Hindlimb muscle (tissue), 1 donor: ENCODE measurements at places on chromosomes 1 and 21.

GRCh38 chr1:169682071-169682470 is 29.3 kb downstream of the SELL start:
- no peak for DNase-seq

DNA sequence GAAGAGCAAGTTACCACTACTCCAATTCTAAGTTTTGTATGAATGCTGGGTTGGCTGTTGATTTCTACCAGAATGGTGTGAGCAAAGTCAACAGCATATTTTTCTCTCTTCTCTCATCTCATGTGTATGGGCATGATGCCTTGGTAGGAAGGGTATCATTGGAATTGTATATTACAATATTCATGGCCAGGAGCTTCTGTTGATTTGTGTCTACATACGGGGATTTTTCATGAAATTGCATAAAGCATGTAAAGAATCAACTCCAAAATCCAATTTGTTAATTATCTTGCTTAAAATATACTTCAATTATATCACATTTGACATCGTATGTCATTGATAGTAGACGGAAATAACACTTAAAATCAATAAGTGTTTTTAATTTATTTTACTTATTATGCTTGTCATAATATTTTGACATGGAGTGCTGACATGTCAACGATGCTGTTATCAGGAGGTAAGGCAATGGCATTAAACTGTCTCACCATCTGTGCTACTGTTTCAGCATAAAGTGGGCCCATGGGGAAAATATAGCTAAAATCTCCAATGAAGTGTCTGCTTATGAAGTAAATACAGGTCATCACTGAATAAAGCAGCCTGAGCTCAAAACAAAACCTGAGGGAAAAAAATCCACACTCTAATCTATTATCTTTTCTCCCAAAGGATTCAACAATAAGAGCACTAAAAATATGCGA is 142.2 kb upstream of the NBPF11 start:
- DNase-seq, result no peak

DNA sequence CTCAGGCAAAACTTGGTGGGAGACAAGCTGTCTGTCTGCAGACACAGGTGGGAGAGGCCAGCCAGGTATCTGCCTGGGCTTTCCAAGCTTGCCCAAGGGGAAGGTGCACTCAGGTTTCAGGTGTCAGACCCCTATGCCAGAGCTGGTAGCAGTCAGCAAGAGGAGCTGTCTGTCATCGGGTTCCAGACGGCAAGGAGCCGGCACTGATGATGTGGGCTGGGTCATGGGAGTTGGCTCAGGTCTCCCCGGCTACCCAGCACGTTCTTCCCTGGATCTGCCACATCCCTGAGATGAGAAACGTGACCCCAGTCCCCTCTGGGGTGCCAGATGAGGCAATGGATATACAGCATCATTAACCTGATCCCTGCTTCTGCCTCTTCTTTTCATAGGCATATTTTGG is 23.0 kb downstream of the TMCC2 start:
- DNase-seq, result no peak

GRCh38 chr1:234219711-234220110 is 153.5 kb upstream of the COA6 start:
- DNase-seq, result no peak

- no peak for DNase-seq
Observed at GRCh38 chr1:183841550-183841949, 36.6 kb downstream of the RGL1 start.

- no peak for DNase-seq
Observed at GRCh38 chr1:205054013-205054412, 11.0 kb downstream of the CNTN2 start.

DNA sequence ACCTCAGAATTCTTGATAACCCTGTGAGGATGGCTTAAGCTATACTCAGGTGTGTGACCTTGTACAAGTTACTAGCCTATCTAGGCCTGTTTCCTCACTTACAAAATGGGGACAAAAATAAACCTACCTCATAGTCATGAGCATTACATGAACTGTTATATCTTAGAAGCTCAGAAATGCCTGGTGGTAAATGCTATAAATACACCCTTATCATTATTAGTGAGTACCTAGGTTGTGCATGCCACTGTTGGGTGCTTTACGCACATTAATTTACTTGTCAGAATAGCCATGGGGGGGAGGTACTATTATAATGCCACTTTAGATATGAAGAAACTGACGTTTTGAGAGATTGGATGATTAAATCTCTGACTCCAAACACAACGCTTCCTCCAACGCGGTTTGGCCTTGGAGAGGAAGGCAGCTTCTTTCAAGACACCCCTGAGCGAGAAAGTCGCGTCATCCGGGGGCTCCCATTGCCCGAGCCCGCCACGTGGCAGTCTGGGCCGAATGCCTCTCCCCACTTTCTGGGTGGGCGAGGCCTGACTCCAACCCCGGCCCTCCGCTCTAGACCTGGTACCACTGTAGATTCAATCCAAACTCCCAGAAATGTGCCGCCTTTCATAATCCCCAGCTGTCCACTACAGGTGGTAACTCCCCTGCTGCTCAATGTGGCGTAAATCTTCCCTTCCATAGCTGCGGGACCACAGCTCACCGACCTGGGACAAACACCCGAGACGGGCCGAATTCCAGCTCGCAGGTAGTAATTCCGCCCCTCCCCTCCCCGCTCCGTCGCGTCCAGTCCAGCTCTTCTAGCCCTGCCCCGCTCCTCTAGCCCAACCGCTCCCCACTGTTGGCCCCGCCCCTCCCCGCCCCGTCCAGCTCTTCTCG is 771 bp upstream of the RAD54L start:
- DNase-seq, result no peak

- no peak for DNase-seq
Observed at GRCh38 chr1:193417403-193417802, 231.0 kb upstream of the B3GALT2 start.

- DNase-seq, result no peak
Observed at GRCh38 chr1:157496121-157496526, 56.2 kb downstream of the FCRL5 start.

DNA sequence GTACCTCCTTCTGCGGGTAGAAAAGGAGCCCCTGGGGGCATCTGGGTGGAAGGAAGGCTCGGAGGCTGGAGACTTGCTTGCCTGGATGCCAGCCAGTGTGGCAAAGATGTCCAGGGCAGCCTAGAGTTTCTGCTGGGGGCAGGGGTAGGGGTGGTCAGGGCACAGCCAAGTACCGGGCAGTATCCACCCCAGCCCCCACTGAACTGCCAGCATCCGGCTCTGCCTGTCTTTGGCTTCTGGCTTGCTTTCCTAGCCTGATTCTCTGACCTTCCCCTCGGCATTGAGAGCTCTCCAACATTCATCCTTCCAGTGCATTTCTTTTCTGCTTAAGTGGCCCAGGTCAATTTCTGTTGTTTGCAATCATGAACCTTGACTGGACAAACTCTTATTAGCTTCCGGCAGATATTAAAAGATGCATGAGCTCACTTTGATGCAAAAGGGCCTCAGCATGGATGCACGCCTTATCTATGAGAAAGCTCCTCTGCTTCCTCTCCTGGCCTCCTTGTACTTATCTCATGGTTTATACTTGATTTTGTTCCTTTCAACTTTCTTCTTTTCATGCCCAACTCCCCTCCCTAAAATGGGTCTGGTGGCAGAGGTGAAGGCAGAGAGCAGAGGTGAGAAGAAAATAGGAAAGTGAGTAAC is 116.9 kb downstream of the HLCS start:
- DNase-seq, result no peak

GRCh38 chr1:247435030-247435758 is 19.2 kb downstream of the NLRP3 start:
- DNase-seq, result no peak

DNA sequence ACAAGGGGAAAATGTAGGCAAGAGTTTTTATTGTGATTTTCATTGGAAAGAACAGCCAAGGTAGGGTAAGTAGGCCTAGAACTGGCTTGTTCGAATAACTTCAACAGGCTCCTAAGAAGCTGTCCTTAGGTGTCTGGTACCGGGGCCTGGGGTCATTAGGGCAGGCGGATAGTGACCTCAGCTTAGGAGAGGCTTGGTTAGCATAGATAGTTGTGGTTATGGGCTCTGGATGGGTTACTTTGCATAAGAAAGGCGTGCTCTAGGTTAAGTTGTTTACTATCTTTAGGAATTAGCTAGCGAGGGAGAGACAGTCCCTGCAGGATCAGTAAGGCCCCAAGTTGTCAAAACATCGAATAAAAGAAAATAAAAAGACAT is 20.7 kb upstream of the HPCAL4 start:
- DNase-seq, result no peak

DNA sequence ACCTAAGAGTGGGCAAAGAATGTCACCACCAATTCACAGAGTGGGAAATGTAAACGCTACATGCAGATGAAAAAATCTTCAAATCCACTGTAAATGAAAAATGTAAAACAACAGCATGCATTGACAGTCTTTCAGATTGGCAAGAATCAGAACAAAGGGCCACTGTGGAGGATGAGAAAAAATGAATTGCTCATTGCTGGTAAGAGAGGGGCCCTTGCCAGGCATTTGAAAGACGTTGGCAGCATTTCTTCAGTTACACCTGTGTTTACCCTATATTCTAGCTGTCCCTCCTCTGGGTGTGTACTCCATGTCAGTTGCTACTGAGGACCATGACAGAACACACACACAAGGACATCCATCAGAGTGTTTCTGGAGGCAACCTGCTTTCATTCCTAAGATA is 25.8 kb upstream of the AADACL3 start:
- no peak for DNase-seq

DNA sequence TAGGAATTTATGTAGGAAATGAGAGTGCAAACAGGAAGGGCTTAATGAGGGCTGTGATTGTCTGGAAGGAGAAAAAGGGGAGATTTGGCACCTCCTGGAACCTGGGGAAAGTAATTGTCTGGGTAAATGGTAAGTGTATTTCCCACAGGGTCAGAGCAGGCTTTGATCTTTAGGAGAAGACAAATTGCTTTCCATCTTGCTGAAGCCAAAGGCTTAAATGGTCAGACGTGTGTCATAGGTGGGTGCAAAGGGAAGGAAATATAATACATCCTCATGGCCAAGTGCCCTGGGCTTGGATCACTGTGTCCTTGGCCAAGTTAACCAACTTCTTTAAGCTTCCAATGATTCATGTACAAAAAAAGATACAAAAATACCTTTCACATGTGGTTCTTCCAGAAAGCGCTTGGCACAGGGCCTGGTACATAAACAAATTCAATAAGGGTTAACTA is 1.3 kb upstream of the DUSP23 start:
- DNase-seq, result no peak

DNA sequence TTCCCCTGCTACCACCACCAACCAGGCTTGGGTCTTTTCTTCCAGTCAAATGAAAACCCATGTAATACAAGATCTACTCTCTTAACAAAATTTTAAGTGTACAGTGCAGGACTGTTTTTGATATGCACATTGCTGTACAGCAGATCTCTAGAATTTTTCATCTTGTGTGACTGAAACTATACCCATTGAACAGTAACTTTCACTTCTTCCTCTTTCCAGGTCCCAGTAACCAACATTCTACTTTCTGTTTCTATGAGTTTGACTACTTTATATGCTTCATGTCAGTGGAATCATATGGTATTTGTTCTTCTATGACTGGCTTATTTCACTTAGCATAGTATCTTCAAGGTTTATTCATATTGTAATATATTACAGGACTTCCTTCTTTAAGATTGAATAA is 45.3 kb upstream of the PLPPR4 start:
- no peak for DNase-seq

- peak; percentile 74 for DNase-seq
Observed at GRCh38 chr1:204363335-204364114, 3.8 kb upstream of the PLEKHA6 start.

DNA sequence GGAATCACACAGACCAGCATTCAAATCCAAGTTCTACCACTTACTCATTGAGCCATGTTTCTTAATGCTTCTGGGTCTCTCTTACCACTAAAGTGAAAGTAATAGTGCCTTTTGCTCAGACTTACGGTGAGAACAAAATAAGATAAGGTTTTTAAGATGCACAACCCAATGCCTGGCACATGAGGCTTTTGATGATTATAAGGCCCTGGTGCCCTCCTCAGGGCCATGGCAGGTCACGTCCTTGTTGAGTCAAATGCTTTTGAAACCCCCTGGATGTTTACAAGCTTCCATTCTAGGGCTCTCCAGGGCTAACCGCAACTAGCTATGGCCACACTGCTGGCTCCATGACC is 76.0 kb downstream of the TENT5C start:
- no peak for DNase-seq

DNA sequence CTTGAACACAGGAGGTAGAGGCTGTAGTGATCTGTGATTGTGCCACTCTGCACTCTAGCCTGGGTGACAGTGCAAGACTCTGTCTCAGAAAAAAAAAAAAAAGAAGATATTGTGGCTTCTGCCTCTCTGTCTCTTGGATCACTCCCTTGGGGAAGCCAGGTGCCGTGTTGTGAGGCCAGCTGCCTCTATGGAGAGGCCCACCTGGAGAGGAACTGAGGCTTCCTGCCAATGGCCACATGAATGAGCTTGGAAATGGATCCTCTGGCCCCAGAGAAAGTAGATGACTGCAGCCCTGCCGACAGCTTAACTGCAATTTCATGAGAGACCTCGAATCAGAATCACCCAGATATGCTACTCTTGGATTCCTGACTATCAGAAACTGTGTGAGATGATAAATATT is 19.7 kb upstream of the AK2 start:
- no peak for DNase-seq

DNA sequence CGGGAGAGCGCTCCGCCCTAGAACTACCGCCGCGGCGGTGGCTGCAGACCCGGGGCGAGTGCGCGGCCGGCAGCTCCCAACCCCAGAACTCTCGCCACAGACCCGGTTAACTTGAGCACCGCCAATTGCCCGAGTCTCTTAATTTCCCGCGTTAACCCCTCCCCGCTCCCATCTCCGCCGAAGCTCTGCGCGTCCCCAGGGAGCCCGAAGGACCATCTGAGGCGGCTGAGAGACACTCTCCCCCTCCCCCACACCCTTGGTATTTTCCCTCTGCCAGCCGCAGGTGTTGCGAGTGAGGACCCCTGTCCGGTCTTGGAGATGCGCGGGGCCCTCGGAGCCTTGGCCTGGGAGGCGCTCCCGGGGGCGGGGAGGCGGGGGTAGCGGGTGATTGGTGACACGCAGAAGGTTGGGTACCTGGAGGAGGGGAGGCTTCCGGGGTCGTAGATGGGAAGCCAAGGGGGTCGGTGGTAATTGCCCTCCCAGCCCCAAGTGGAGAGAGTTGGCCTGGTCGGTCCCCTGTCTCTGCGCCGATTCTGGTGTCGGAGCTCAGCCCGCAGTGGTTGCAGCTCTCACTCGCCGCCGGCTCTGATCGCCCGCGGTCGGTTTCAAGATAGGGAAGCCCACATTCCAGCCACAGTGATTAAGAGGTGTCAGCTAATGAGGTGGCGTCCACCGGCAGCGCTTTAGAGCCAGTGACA is 858 bp upstream of the SUSD4 start:
- no peak for DNase-seq

GRCh38 chr1:29683472-29683871 is 447.1 kb downstream of the PTPRU start:
- DNase-seq, result no peak

DNA sequence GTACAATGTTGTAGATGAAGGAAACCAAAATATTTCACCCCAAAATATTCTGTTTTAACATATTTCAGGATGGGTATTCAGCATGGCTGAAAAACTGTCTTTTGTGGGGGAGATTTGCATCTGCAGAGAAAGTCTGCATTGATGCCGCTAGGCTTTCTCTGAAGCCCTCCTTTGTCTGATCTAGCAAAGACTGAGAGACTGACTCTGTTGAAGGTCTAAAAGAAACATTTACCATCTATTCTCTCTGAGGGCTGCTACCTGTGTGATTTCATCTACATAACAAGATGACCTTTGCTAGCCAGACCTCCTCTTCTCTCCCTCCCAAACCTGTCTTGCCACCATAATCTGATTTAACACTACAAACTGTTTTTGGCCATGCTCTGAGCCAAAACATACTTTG is 12.4 kb upstream of the MT1HL1 start:
- no peak for DNase-seq

- no peak for DNase-seq
Observed at GRCh38 chr1:230165536-230165935, 98.5 kb downstream of the GALNT2 start.

- DNase-seq, result no peak
Observed at GRCh38 chr1:53705446-53706096, 33.4 kb downstream of the GLIS1 start.
